ENCODE measurements at places on chromosomes 3 and 15. TPM values are rescaled to one million over a fixed set of nuclear protein-coding genes. Genes with fewer than 3 reads are reported as not detected.

Gene FAM81A
- not detected for total RNA-seq

Gene LYZL4
- total RNA-seq: not detected

Gene CA12
- total RNA-seq: 126 TPM

Gene TMCO5A
- total RNA-seq: not detected

Gene LOXL1
- 6.0 TPM for total RNA-seq

- no peak for DNase-seq
Observed at GRCh38 chr15:29252234-29252633, 17.4 kb downstream of the NSMCE3 start.

GRCh38 chr3:151558661-151559060 is 97.8 kb upstream of the IGSF10 start:
- DNase-seq: no peak

DNA sequence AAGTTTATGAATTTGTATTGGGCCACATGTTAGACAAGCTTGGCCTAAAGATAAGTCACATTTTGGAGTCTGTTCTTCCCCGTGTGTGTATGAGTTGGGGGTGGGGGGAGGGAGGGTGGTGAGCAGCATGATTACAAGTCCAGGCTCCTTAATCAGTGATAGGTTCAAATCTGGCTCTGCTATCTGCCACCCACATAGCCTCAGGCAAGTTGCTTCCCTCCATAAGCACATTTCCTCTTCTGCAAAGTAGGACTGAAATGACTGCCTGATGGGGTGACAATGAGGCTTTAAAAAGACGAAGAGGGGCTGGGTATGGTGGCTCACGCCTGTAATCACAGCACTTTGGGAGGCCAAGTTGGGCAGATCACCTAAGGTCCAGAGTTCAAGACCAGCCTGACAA is 1.1 kb upstream of the SPATA12 start:
- DNase-seq: no peak

DNA sequence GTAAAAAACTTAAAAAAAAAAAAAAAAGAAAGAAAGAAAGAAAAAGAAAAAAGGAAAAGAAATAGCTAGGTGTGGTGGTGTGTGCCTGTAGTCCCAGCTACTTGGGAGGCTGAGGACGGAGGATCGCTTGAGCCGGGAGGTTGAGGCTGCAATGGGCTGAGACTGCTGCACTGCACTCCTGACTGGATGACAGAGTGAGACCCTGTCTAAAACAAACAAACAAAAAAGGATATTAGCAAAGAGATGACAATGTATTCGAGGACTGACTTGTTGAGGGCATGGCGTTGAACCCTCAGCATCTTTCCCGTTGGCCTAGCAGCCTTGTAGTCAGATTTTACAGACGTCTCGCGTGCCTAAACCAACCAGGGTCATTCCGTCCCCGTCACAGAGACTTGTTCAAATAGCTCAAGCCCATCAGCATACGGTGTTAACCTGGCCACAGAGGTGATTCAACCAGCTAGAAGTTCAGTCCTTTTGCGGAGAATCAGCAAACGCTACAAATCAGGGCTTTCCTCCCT is 528 bp upstream of the NIT2 start:
- DNase-seq: no peak

GRCh38 chr15:68639926-68640600 is 61.3 kb downstream of the CORO2B start:
- no peak for DNase-seq

- DNase-seq: no peak
Observed at GRCh38 chr3:158532099-158532734, 38.8 kb upstream of the MLF1 start.

GRCh38 chr15:51838270-51838669 is 8.8 kb downstream of the TMOD3 start:
- DNase-seq: no peak

GRCh38 chr3:144312702-144313101 is 341.1 kb downstream of the DIPK2A start:
- no peak for DNase-seq

DNA sequence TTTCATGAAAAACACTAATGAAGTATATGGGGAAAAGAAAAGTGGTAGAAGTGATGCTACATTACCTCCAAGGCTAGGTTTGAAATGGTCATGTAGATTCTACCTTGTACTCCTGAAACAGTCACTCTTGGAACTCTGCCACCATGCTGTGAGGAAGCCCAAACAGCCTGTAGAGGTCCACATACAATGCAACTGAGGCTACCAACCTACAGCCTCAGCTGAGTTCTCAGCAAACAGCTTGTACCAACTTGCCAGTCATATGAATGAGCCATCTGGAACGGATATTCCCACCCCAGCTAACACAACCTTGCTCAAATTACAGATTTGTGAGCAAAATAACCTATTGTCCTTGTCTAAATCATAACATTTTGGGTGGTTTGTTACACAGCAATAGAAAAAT is 193.5 kb downstream of the ULK4 start:
- no peak for DNase-seq

DNA sequence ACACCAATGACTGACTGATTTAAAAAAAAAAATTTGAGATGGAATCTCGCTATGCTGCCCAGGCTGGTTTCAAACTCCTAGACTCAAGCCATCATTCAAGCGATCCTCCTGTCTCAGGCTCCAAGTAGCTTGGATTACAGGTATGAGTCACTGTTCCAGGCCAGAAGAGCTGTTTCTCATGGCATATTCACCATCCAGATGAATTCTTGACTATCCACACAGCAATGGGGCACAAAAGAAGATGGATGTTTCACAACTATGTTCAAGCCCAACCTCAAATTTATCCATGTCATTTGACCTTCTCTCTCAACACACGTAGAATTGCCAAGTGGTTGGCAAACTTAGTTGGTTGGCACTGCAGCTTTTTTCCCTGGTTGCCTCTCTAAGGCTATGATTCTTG is 40.6 kb downstream of the PRICKLE2 start:
- DNase-seq: no peak

DNA sequence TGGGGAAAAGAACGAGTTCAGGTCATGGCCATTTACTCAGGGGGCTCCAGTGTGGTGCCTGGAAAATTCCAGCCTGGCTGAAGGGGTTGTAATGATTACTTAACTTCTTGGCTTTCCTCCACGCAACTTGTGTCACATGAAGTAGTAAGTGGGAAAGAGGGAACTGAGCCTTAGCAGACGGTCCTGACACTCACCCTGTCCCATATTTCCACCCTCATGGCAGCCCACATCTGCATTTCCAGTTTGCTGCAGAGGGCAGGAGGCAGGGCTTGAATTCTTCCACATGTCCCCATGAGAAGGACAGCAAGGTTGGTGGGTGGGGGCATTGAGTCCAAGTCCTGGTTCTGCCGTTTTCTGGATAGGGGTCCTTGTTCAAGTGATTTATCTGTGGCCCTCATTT is 7.8 kb upstream of the CAMP start:
- no peak for DNase-seq

- no peak for DNase-seq
Observed at GRCh38 chr3:184470551-184470950, 90.7 kb downstream of the CHRD start.

DNA sequence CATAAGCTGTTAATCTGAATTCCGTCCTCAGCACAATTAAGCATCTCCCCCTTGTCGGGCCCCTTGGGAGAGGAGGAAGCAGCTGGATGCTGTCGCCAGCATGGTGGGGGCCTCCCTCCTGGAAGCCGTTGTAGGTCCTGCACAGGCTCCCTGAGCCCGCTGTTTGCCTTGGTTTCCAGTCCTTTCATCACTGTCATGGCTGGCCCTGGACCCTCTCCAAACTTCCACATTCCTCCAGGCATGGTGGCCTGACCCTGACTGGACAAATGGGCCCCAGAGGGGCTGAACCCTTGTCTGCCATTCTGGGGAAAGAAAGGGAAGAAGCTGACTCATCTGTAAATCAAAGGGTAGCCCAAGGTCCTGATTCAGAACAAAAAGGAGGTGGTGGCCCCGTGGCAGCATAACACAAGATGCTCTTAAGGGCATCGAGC is 300.5 kb upstream of the LRRFIP2 start:
- DNase-seq: no peak

DNA sequence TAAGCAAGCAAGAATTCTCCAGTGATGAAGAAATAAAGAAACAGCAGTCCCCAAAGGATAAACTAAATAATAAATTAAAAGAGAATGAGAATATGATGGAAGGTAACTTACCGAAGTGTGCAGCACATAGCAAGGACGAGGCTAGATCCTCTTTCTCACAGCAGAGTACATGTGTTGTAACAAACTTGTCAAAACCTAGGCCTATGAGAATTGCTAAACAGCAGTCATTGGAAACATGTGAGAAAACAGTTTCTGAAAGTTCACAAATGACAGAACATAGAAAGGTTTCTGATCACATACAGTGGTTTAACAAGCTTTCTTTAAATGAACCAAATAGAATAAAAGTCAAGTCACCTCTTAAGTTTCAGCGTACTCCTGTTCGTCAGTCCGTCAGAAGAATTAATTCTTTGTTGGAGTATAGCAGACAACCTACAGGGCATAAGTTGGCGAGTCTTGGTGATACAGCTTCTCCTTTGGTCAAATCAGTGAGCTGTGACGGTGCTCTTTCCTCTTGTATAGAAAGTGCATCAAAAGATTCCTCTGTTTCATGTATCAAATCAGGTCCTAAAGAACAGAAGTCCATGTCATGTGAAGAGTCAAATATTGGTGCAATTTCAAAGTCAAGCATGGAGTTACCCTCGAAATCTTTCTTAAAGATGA is 4.5 kb upstream of the SCG5 start:
- DNase-seq: no peak
